ENCODE measurements at places on chromosomes 3 and 15.

DNA sequence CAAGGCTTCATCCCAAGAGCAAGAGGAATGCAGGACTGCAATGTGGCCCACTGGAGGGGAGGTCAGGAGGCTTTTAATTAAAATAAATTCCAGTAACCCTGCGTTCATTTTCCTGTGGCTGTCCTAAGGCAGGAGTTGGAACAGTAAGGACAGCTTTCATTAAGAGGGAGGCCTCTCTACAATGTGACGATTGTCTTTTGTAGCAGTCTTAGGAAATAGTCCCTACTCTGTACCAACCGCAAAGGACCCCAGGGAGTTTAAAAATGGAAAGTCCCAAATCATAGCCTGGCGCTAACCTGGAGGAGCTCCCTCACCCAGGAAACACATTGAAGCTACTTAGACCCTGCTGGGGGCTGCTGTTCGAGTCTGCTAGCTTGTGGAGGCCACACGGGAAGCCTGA is 62.8 kb downstream of the SYNM start:
- no peak for DNase-seq

DNA sequence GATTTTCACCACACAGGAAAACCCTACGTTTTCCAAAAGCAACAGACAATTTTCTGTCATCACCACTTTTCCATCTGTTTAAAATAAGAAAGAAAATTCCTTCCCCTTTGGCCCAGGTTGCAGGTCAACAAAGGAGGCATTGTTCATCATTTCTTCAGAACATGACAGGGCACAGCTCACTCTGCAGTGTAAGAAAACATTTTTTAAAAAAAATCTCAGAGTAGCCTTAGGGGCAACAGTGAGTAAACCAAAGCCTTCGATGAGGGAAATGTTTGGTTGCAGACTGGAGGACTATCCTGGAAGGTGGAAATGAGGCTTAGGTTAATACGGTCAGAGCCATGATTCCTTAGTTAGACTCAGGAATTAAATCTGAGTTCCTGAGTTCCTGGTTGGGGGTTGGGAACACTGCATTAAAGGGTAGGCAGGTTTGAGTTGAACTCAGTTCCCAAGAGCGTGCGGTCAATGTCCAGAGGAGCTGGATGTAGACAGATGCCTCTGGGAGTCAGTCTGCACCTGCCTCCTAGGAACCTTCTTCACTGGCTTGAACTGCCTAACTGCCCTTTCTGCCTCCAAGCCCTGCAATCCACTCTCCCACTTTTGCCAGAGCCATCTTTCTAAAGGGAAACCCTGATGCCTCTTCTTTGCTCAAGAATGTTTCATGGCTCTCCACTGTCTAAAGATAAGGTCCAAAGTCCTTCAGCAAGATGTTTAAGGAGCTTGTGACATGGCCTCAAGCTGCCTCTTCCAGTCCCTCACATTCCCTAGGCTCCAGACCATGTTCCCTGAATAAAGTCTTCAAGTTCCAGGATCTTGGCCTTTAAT is 3.3 kb upstream of the HES1 start:
- DNase-seq: no peak

DNA sequence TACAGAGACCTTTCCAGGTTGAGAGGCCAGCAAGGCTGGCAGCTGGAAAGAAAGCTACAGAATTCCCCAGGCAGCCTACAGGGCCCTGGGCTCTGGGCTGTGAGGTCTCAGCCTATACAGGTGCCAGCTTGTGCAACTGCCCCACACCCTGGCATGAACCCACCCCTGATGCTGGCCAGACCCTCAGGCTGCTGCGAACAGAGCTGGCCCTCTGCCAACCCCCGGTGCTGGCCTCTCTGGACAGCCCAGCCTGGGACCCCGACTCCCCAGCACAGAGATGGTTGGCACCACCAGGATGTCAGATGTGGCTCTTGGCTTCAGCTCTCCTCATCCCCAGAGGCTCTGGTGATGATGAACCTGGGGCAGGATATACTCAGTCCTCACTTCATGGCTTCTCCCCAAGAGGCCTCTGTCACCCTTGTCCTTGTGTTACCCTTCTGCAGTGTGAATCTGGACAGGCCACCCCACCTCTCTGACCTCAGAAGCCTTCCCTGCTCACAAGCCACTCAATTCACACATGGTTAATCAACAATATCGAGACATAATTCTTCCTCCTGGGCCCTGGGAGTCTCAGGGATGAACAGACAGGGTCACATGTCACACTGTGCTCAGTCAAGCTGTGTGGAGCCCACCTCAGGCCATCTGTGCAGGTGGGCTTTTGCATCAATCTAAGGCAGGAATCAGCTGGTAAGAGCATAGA is 11.0 kb upstream of the BFSP2 start:
- DNase-seq: no peak

DNA sequence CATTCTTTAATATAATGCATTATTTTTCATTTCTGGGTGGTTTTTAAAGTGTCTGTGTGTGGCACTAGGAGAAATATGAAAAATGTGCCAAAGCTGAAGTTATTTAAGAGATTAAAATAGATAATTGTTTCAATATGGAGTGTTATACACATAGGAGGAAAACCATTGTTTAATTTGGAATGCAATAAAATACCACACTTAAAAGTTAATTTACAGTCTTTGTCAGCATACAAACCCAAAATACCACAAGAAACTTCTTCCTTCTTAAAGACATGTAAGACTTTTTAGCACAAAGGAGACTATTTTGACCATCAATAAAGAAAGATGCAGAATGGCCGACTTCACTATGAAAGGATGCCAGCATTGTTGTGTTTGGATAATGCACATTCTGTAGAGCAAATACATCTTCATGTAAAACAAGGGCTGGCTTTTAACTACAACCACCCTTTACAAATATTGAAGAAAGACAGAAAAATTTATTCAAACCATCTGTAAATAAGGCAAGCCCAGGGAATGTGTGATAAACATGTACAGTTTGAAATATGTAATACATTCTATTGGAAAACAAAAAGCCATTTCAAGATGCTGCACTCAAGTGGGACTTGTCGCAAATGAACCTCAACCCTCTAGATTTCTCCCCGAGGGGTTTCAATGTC is 1146.6 kb downstream of the ROBO1 start:
- no peak for DNase-seq

DNA sequence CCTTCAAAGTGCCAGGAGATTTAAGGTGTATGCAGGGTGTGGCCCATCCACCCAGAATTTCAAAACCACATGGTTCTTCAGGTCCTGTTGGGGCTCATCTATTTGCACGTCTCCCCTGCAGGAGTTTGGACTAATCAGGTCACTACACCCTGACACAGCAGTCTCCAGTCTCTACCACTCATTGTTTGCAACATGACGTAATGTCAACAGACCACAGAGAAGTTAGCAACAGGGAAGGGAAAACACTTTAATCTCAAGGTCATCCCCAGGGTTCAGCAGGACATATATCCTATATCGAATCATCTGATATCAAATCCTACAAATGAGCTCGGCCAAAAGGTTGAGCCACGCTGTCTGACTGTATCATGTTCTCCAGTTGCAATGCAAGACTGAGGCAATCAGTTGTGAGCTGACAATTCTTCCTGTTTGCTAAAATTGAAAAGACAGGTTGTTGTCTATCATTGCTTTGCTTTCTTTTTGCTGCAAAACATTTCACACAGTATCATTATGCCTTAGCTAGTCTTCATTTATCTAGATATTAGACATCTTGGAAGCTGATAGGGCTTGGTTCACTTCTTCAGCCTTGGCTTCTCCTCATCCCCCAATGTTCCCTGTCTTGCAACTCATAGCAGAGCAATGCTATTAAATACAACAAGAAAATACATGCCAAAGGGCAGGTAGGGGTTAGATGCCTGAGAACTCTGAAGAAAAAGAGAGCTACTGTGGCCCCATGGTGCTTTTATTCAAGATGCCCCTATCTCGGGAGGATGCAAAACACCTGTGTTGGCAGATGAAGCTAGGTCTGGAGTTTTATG is 13.4 kb upstream of the LEKR1 start:
- no peak for DNase-seq

GRCh38 chr3:106029954-106030626 is 161.3 kb upstream of the CBLB start:
- DNase-seq: no peak

GRCh38 chr15:88661041-88661700 is 22.4 kb downstream of the ISG20 start:
- DNase-seq: no peak

- no peak for DNase-seq
These were observed 76.0 kb downstream of the ZBBX start for GRCh38 chr3:167304077-167304476.

GRCh38 chr3:64450396-64450956 is 225.2 kb upstream of the PRICKLE2 start:
- no peak for DNase-seq

- DNase-seq: no peak
These were observed 421.4 kb downstream of the SHQ1 start for GRCh38 chr3:72426618-72427397.

DNA sequence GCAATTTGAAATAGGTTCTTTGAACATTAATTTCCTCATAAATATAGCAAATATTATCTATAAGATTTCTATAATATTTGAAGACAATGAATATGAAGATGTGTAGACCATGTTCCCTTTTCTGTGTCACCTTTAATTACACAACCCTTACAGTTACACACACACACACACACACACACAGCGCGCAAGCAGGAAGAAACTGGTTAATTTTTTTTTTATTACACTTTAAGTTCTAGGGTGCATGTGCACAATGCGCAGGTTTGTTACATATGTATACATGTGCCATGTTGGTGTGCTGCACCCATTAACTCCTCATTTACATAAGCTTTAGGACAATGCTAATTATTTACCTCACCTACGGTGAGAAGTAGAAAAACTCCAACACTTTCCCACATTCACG is 122.9 kb downstream of the TPRG1 start:
- no peak for DNase-seq

DNA sequence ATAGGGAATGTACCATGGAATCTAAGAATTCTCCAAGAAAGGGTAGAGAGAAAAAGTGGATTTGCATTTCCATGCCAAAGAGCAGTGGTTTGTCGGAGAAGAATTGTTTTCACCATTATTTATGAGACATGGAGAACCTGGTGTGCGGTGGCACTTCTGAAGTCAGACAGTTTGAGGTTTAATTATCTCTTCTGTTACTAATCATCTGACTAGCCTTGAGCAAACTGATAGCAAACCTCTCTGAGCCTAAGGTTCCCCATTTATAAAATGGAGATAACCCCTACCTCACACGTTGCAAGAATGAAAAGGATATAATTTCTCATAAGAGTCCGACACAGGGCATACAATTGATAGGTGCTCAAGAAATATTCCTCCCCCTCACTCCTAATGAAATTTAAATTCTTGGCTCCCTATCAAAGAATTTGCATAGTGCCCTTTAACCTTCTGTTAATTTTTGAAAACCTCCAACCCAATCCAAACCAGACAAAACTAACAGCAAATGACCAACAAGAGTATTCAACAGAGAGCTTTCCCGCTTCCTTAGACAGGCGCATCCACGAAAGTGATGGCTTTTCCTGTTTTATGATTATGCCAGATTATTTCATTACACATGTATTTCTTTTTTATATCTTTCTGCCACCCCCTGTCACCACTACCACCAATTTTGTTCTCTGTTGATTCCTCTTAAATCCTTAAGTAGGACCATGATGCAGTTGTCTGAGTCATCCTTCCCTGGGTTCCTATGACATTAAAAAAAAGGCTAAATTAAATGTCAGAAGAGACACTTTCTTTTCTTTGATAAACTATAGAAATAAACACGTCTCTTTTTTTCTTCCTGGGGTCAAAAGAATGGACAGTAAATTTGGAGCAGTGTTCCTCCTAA is 28.5 kb downstream of the TMEM212 start:
- no peak for DNase-seq

GRCh38 chr3:171404376-171404967 is 55.7 kb downstream of the TNIK start:
- DNase-seq: no peak

- DNase-seq: no peak
These were observed at the start of gene SLC24A5 for GRCh38 chr15:48120745-48121144. TSS of gene SLC24A5 (plus strand) at chr15:48120990. CDS start at chr15:48121045, 55 bp downstream.

DNA sequence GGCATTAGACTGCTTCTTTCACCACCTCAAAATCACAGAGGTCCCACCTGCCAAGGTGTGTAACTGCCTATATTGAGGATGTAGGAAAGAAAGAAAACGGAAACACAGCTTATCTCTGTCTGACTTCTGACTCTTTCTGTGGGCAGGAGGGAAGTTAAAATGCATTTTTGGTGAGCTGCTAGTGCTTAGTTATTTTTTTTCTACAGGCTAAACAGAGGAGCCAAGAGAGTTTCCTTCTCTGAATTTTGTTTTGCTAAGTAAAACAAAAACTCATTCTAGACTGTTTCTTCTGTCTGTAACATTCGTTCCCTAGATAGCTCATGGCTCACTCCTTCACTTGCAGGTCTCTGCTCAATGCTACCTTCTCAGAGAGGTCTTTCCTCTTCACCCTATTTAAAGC is 18.8 kb upstream of the AMOTL2 start:
- DNase-seq: no peak

DNA sequence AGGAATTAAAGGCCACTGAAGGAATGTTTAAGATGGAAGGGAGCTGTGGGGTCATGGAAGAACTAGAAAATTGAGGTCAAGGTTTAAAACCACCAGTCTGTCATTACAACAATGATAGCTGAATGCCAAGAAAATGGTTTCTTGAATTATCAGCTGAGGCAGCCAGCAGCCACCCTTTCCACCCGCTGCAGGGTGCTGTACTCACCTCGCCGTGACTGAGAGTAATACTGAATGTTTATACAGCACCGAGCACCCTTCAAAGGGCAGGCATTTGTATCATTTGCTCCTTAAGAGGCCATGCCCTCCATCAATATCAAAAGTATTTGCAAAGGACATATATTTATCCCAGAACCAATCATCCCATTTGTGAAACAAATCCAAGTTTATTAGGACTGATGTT is 402.8 kb downstream of the VPS13C start:
- DNase-seq: no peak

GRCh38 chr3:40417845-40418543 is 31.0 kb downstream of the ENTPD3 start:
- no peak for DNase-seq

- no peak for DNase-seq
These were observed 111.7 kb downstream of the LMLN start for GRCh38 chr3:198071602-198072287.

DNA sequence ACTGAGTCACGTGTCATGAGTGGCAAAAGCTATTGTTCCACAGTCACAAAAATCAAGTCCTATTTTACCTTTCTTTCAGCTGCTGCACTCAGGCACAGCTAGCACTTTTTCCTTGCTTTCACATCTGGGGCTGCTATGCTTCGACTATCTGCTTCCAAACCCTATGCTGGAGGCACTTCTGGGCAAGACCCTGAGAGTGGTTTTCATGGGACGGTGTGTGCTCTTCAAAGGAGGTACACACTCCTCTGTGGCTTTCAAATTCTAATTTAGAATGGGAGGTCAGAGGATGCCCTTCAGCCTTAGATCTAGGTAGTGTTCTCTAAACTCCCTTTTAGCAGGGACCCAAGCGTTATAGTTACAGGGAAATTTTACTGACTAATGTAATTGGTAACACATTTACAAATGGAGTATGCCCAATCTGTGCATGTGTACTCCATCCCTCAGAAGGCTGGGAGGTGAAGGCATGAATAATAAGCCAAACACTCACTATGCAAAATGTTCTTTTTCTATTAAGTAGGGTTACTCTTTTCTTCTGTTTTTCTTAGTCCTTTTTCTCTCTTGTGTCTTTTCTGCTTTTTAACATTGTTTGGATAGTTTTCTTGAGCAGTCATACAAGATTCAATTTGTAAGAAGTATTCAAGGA is 188.3 kb downstream of the LSAMP start:
- DNase-seq: no peak

Measured in cortex of kidney (tissue), 1 donor.